ENCODE measurements at places on chromosomes 2 and 18. TPM values are rescaled to one million over a fixed set of nuclear protein-coding genes. Genes with fewer than 3 reads are reported as not detected.

DNA sequence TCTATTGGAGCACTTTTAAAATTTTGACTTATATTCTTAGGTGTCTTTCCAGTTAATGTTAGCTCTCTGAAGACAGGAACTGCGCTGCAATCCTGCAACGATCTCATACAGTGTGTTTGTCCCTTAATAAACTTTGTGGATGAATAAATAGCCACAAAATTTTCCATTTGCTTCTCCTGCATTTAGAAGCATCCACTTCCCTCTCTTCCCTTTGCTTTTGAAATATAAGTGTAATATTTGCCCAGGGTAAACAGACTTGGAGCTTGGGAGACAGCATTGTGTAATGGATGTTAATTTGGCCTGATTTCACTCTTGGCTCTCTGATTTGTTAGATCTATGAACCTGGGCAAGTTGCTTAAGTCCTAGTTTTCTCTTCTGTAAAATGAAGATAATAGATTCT is 58.2 kb upstream of the CD28 start:
- H3K36me3 ChIP-seq = no peaks in the 10 kb centered on the region
- DNase-seq = no peak
- no peak overlapping the region for H3K27ac ChIP-seq
- no peak overlapping the region for H3K4me3 ChIP-seq

- no peak overlapping the region for H3K4me3 ChIP-seq
- H3K36me3 ChIP-seq = no peaks in the 10 kb centered on the region
- no peak for DNase-seq
- peaks cover 4% of the 10 kb centered on the region for H3K27me3 ChIP-seq
- peaks cover 6% of the 10 kb centered on the region for H3K4me1 ChIP-seq
Measured at GRCh38 chr2:219396863-219397457, 9.2 kb upstream of the DNPEP start.

- H3K4me1 ChIP-seq = peaks cover 2% of the 10 kb centered on the region
- no peaks in the 10 kb centered on the region for H3K27me3 ChIP-seq
- no peak overlapping the region for H3K4me3 ChIP-seq
Measured at GRCh38 chr2:180614776-180615175, 365.6 kb upstream of the UBE2E3 start.

- no peaks in the 10 kb centered on the region for H3K27me3 ChIP-seq
- H3K36me3 ChIP-seq = no peaks in the 10 kb centered on the region
- no peak overlapping the region for H3K27ac ChIP-seq
- DNase-seq = no peak
Measured at GRCh38 chr2:126322342-126322741, 333.6 kb upstream of the GYPC start.

DNA sequence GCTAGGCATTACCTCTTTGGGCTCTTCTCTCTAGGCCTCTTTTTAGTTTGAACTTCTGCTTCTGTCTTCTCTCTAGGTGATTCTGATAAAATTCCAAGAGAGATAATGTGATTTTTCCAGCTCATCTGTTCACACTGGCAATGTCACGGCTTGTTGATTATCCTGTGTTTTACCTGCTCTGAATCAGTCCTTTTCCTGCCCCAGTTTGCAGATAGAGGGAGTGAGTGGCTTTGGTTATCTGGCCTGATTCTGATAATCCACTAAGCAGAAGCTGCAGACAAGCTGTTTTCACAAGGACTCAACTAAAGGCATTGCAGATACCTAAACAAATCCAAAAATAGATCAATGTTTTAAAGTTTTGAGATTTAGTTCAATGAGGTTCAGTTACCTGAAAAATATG is 111.9 kb downstream of the DCC start:
- no peak overlapping the region for H3K4me3 ChIP-seq
- H3K36me3 ChIP-seq = no peaks in the 10 kb centered on the region
- no peaks in the 10 kb centered on the region for H3K4me1 ChIP-seq
- H3K27ac ChIP-seq = no peak overlapping the region
- no peak for DNase-seq

GRCh38 chr2:196233805-196234475 is 62.6 kb upstream of the STK17B start:
- H3K4me1 ChIP-seq = peaks cover 91% of the 10 kb centered on the region
- H3K4me3 ChIP-seq = no peak overlapping the region
- peaks cover 24% of the 10 kb centered on the region for H3K36me3 ChIP-seq
- no peak for DNase-seq

Gene BARD1
- 47.4 TPM for total RNA-seq

- H3K4me1 ChIP-seq = peaks cover 3% of the 10 kb centered on the region
- no peak overlapping the region for H3K27ac ChIP-seq
- peaks cover 22% of the 10 kb centered on the region for H3K27me3 ChIP-seq
- H3K4me3 ChIP-seq = no peak overlapping the region
- no peaks in the 10 kb centered on the region for H3K36me3 ChIP-seq
Measured at GRCh38 chr2:99085421-99085820, 56.1 kb upstream of the C2orf15 start.

DNA sequence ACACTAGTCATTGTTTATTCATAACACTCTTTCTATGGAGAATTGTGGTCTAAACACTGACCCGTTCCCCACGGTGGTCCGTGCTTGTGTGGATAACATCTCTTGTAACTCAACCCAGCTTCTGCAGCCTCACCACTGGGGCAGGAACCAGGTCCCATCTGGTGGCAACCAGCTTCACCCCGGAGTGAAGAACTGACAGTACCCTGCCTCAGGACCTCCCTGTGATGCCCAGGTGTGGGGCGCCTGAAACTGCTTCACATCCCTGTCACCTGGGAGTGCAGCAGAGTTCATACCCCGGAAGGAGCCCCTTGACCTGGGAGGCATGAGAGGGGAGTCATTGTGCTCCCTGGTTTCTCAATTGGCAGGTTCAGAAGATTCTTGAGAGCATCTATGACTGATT is 81.1 kb downstream of the LONRF2 start:
- no peak overlapping the region for H3K4me3 ChIP-seq
- DNase-seq = no peak
- H3K27ac ChIP-seq = no peak overlapping the region
- no peaks in the 10 kb centered on the region for H3K27me3 ChIP-seq

DNA sequence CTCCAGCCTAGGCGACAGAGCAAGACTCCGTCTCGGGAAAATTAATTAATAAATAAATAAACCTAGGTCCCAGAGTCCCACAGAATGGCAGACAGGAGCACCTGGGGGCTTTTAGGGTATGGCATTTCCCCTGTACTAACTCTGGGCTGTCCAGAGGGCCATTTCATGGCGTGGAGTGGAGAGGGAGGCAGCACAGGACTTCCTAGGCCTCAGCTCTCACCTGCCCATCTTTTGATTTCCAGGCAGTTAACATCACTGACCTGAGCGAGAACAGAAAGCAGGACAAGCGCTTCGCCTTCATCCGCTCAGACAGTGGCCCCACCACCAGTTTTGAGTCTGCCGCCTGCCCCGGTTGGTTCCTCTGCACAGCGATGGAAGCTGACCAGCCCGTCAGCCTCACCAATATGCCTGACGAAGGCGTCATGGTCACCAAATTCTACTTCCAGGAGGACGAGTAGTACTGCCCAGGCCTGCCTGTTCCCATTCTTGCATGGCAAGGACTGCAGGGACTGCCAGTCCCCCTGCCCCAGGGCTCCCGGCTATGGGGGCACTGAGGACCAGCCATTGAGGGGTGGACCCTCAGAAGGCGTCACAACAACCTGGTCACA is 5.1 kb downstream of the IL1RN start:
- H3K4me1 ChIP-seq = peaks cover 16% of the 10 kb centered on the region
- no peak for DNase-seq
- H3K27ac ChIP-seq = no peak overlapping the region
- H3K36me3 ChIP-seq = no peaks in the 10 kb centered on the region
- H3K27me3 ChIP-seq = no peaks in the 10 kb centered on the region

Gene OTOF
- 22.2 TPM for total RNA-seq

DNA sequence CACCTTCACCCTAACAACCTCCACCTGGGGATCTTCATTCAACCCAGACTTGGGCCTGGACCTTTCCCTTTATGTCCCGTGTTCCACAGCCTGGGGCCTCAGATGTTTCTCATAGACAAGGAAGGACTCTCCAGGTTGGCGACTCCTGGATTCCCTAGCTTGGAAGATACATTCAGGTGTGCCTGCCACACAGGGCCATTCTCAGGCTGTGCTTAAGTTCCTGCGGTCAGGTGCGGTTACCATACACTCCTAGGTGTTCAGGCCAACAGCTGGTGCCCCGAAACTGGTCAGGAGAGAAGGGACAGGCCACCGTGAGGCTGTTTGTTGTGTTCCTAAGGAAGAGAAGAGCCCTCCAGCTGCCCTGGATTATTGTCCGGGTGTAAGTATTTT is 15.6 kb downstream of the SLC4A3 start:
- no peak overlapping the region for H3K4me3 ChIP-seq
- H3K27ac ChIP-seq = no peak overlapping the region
- peaks cover 7% of the 10 kb centered on the region for H3K27me3 ChIP-seq
- DNase-seq = no peak
- H3K4me1 ChIP-seq = peaks cover 6% of the 10 kb centered on the region

Gene EDAR
- total RNA-seq = not detected

DNA sequence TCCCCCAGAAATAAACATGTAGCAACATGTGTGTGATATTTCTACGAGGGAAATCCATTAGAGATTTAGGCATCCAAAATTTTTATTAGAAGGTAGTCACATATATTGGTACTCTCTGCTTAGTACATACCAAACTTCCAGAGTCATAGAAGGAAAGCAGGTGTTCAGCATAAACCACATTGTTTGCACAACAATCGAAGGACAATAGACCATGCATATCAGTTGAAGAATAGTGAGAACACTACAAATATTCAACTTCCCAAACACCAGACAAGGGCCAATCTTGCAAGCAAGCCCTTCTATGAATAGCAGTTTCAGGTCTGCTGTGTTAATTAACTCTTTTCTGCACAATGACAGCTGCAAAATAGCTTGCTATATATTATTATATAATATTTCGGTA is 702.2 kb downstream of the ERBB4 start:
- H3K36me3 ChIP-seq = no peaks in the 10 kb centered on the region
- H3K4me1 ChIP-seq = no peaks in the 10 kb centered on the region
- no peaks in the 10 kb centered on the region for H3K27me3 ChIP-seq

DNA sequence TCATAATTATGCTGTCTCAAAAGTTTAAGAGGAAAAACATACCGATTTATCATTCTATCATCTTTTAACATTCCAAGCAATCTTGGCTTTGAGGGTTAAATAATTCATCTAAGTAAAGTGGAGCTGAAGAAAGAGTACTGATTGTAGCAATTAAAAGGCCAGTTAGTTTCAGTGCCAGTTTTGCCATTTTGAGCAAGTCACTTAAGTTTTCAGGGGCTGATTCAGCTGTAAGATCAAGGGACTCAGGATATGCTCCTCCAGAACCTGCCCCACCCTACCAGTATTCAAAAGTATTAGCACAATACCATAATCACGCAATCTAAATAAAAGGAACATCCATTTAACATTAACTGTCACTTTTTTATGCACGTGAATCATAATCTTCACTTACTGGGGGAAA is 1.9 kb downstream of the SS18 start:
- DNase-seq = no peak
- peaks cover 34% of the 10 kb centered on the region for H3K36me3 ChIP-seq
- H3K27me3 ChIP-seq = no peaks in the 10 kb centered on the region
- H3K27ac ChIP-seq = peak overlapping the region; percentile 18
- H3K4me3 ChIP-seq = peak overlapping the region; percentile 91

DNA sequence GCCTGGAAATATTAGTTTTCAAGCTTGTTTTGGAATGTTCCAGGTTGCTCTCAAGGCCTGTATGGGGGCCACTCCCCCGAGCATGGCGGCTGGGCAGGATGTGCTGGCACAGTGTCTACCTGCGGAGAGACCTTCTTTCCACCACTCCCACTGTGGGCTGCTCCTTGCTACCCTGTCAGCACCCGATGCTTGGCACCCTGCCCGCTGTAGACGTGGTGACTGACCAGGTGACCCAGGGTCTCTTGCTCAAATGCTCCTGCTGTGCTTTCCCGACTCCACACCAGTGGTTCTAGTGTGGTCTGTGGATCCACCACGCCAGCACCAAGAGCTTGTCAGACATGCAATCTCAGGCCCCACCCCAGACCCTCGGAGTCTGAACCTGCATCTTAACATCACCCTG is 213.3 kb downstream of the SH3BP4 start:
- no peak overlapping the region for H3K27ac ChIP-seq
- no peaks in the 10 kb centered on the region for H3K36me3 ChIP-seq
- DNase-seq = no peak
- no peaks in the 10 kb centered on the region for H3K27me3 ChIP-seq
- no peak overlapping the region for H3K4me3 ChIP-seq

GRCh38 chr2:229714736-229715541 is 584 bp upstream of the DNER start:
- peak overlapping the region; percentile 16 for H3K4me3 ChIP-seq
- peak; percentile 40 for DNase-seq
- H3K27me3 ChIP-seq = peaks cover 66% of the 10 kb centered on the region
- peaks cover 13% of the 10 kb centered on the region for H3K4me1 ChIP-seq
- H3K27ac ChIP-seq = no peak overlapping the region

Gene INHBB
- not detected for total RNA-seq

DNA sequence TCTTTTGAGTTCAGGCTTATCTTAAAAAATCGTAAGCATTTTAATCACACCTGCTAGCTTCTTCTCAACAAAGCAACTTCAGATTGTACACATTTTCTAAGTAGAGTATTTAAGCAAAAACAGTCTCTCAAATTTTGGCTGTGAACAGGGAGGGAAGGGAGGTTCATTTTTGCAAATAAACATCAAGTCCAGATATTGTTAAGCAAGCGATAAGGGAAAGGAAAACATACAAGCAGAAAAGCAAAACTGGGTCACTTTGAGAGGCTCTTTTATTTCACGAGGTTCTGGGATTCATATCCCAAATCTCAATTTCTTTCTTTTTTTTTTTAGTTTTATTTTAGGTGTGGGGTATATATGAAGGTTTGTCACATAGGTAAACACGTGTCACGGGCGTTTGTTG is 79.9 kb downstream of the SLC25A12 start:
- H3K27me3 ChIP-seq = no peaks in the 10 kb centered on the region
- H3K27ac ChIP-seq = no peak overlapping the region
- H3K36me3 ChIP-seq = peaks cover 17% of the 10 kb centered on the region
- no peaks in the 10 kb centered on the region for H3K4me1 ChIP-seq
- no peak overlapping the region for H3K4me3 ChIP-seq
- DNase-seq = no peak

- DNase-seq = no peak
- H3K27me3 ChIP-seq = no peaks in the 10 kb centered on the region
- no peak overlapping the region for H3K27ac ChIP-seq
- H3K4me1 ChIP-seq = peaks cover 6% of the 10 kb centered on the region
Measured at GRCh38 chr2:231167745-231168459, 30.5 kb upstream of the ARMC9 start.

- H3K4me3 ChIP-seq = no peak overlapping the region
- H3K4me1 ChIP-seq = no peaks in the 10 kb centered on the region
- no peak for DNase-seq
- no peaks in the 10 kb centered on the region for H3K27me3 ChIP-seq
Measured at GRCh38 chr2:3403587-3404334, 24.3 kb downstream of the TRAPPC12 start.

Gene NEU2
- not detected for total RNA-seq

Gene C2orf78
- total RNA-seq = not detected

- no peak for DNase-seq
- H3K27me3 ChIP-seq = peaks cover 35% of the 10 kb centered on the region
- H3K27ac ChIP-seq = no peak overlapping the region
Measured at GRCh38 chr2:230893841-230894781, 29.4 kb downstream of the ITM2C start.

DNA sequence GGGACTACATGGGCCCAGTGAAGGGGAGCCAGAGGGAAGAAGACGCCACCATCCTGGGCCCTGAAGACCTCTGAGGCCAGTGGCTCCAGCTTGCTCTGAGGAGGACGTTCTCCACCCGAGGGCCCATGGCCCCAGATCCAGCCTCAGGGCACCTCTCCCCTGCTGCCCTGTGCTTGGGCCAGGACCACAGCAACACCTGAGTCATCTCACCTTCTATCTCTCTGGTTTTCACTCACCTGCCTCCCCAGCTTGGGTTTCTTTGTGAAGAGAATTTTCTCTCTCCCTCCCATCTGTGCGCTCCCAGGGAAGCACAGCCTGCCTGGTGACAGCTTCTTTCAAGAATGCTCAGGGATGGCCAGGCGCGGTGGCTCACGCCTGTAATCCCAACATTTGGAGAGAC is 19.8 kb downstream of the ZFP36L2 start:
- no peak overlapping the region for H3K27ac ChIP-seq
- H3K27me3 ChIP-seq = no peaks in the 10 kb centered on the region
- H3K36me3 ChIP-seq = no peaks in the 10 kb centered on the region
- no peak overlapping the region for H3K4me3 ChIP-seq

Data from activated CD4-positive, alpha-beta memory T cell treated with anti-CD3 and anti-CD28 coated beads, Interleukin-2, amount 10 ng/mL, durations not matched to agents 7 days and 5 days (primary cell).